Camera-type eye (tissue), 1 donor: ENCODE measurements at places on chromosomes 3 and 15. TPM values are rescaled to one million over a fixed set of nuclear protein-coding genes. Genes with fewer than 3 reads are reported as not detected.

The MESP1 gene
- total RNA-seq = 1.2 TPM

The TM4SF18 gene
- total RNA-seq = 13.9 TPM

The CCNDBP1 gene
- total RNA-seq = 62.3 TPM

The EDC3 gene
- 27.1 TPM for total RNA-seq

The GCSAM gene
- 0.99 TPM for total RNA-seq

The TMEM44 gene
- 17.5 TPM for total RNA-seq

The CFAP91 gene
- 7.3 TPM for total RNA-seq

The RTF1 gene
- 67.2 TPM for total RNA-seq

The PLA2G4E gene
- total RNA-seq = 0.16 TPM
